AG08395 (cell line): ENCODE measurements at places on chromosomes 13 and 19.

GRCh38 chr13:24863748-24864540 is 100.0 kb downstream of the RNF17 start:
- DNase-seq = no peak

- DNase-seq = peak; percentile 87
Measured at GRCh38 chr19:2495130-2495641, 19.3 kb downstream of the GADD45B start.

DNA sequence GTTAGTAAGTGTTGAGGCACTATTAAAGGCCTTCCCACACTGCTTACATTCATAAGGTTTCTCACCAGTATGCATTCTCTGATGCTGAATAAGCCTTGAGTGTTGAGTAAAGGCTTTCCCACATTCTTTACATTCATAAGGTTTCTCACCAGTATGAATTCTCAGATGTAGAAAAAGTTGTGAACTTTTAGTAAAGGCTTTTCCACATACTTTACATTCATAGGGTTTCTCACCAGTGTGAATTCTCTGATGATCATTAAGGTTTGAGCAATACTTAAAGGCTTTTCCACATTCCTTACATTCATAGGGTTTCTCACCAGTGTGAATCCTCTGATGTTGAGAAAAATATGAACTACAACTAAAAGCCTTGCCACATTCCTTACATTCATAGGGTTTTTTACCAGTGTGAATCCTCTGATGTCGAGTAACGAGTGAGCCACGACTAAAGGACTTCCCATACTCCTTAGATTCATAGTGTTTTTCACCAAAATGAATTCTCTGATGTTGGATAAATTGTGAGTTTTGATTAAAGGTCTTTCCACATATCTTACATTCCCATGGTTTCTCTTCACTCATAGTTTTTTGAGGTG is 24.2 kb downstream of the ZNF829 start:
- DNase-seq = no peak

DNA sequence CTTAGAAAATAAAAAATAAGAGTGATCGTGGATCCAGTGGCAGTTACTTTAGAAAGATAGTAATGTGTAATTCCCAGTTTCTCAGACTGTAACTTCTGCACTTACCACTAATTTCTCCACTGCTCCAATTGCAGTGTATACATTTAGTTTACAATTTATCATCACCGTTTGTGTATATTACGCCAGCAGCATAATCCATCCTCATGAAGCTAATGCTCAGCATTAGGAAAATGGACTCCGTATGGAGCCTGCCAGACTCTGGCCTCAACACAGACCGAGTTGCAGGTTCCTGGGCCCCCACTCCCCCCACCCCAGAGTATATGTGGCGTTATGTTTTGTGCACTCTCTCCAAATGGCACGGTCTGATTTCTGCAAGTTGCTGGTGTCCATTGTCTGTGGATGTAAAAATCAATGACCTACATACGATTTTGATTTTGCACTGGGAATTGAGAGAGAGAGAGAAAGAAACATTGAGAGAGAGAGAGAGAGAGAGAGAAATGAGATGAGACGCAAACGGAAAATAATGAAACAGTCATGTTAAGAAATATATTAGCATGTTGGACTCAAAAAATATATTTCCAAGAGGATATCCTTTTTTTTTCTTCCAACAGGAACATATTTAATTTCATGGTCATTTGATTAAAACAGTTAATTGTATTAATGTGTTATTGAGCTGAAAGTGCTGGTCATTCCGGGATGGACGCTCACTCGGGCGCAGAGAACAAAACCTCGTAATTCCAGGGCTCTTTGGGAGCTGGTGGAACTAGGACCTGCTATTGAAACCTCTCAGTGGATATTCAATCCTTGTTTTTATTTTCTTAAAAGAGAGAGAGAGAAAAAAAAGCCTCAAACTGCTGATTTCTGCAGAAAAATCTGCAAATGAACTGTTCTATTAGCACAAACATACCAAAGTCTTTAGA is 278.8 kb downstream of the TSHZ3 start:
- no peak for DNase-seq

DNA sequence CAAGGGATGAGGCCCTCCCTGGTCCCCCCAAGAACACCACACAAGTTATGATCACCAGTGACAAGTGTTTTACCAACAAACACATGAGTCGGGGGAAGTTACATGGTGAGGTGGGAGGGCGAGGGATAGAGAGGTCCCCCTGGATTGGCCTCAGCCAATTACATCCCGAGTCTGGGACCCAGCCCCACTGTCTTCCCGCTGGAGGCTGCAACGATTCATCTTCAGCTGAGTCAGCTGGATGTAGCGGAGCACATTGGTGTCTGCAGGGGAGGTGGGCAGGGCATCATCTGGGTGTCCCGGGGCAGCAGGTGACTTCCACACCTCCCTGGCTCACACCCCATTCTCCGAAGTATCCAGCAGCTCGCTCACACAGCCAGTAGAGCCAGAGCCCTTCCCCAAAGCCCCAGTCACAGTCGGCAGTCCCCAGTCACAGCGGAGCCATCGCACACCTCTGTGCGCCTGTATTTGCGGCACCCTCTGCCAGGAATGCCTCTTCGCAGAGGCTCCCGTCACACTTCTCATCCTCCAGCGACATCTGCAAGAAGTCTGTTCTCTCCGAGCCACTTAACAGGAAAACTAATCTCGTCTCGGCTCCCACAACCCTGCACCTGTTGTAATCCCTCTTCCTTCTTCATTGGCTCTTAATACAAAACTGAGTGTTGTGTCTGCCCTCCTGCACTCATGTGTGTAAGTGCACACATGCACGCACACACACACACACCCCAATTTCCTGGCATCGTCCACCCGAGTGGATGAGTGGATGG is 2.0 kb downstream of the TTC9B start:
- no peak for DNase-seq

DNA sequence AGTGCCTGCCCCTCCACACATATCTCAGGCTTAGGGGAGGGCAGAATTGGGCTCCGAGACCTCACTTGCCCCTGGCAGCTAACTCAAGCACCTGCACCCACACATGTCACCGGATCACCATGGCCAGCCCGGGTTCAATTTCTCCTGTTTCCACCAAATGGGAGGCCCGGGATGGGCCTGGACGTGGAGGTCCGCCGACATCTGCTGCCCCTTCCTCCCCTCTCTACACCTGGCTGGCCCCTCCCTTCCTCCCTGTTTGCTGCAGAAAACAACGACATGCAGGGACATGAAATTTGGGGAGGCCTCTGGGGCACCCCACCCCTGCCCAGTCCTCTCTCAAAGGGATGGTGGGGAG is 1.3 kb downstream of the PRKD2 start:
- no peak for DNase-seq

DNA sequence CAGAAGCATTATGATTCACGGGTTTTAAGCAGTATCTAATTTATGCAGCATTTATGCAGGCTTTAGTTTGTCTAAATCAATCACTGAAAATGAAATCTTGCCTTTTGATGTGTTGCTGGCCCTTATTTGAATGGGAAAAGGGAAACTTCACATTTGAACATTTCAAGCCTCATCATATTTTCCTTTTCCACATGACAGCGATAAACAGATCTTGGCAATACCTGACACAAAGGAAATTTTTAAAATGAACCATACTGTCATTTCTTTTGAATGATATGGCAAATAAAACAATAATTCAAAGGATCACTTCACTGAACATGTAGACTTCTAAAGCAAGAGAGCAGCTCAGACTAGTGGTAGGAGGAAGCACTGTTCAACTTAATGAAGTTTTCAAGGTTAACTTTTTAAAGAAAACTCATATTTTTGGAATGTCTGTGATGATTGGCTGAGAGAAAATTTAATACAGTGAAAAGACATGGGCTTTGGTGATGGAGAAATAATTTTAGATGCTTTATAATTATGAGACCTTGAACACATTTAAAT is 198.1 kb downstream of the OXGR1 start:
- no peak for DNase-seq

DNA sequence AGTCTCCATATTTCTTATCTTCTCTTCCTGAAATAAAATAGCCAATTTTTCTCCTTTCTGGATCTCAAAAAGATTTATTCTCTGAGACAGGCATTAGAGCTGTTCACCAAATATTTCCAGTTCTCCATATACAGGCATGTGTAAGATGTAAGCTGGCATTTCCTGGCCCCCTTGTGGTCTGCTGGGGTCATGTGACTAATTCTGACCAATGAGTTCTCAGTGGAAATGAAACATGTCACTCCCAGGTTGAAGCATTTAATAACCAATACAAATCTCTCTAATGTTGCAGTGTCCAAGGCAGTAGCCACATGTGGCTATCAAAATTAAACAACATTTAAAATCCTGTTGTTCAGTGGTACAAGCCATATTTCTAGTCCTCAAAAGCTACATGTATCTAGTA is 14.8 kb upstream of the CACNA1A start:
- DNase-seq = no peak

DNA sequence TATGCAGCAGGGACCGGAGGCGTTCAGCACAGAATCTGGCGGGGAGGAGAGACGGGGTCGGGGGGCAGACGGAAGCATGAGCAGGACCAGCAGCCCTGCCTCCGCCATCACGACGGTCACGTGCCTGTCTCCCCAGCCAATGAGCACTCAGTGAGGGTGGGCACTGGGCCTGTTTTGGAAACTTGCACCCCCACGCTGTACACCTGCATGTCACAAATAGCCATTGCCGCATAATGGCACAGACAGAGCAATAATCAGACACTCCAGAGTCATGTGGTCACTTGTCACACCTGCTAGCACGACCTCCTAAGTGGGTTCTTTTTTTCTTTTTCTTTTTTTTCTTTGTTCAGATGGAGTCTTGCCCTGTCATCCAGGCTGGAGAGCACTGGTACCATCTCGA is 8.8 kb downstream of the ERCC2 start:
- no peak for DNase-seq

DNA sequence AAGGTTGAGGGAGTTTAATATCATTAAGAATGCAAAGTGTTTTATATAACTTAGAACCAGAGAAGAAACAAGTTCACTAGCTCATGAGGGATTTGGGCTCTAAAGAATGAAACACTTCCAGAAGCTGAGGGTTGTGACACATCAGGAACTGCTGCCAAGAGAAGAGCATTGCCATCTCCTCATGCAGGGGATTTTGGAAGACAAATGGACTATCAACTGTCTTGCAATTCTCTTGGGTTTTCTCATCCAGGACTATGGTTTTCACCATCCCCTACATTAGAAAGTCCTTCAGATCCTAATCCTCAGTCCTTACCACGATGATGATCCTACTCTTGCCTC is 59.7 kb upstream of the KL start:
- DNase-seq = peak; percentile 10

GRCh38 chr19:459724-460511 is 915 bp downstream of the SHC2 start:
- DNase-seq = peak; percentile 53

DNA sequence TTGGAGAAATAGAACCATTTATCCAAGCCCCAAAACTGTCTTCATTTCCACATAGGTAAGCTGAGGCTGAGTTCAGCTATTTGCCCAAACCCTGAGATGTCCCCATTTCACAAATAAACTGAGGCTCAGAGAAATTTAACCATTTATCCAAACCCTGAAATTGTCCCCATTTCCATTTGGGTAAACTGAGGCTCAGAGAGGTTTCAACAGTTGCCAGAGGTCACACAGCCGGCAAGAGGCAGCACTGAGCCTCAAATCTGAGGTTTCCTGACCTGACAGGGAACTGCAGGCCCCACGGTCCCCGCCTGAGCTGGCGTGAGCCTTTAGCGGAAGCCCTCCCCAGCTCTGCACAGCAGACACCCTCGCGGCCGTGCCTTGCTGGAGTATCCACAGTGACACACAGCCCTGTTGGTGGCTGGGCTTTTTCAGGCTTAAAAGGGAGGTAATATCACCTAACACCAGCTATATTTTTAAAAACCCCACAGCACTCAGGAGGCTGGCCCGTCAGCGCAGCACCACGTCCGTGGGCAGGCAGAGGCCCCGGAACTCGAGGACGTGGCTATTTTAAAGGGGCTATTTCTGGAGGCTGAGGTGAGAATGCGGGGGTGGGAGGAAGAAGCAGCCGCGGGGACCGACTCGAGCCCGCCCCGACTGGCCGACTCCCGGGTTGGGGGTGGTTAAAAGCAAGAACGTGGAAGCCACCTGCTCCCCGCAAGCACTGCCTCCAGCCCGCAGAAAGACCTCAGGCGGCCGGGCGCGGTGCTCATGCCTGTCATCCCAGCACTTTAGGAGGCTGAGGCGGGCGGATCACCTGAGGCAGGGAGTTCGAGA is 18.5 kb downstream of the PTPRS start:
- no peak for DNase-seq

- no peak for DNase-seq
Measured at GRCh38 chr13:87903553-87903952, 232.4 kb downstream of the SLITRK5 start.
